ENCODE measurements at places on chromosomes 5 and 9. TPM values are rescaled to one million over a fixed set of nuclear protein-coding genes. Genes with fewer than 3 reads are reported as not detected.

Gene PCDHB14
- total RNA-seq: 6.4 TPM

Gene PLAC8L1
- 2.7 TPM for total RNA-seq

Gene ACOT12
- total RNA-seq: not detected

Gene CLIC3
- 0.39 TPM for total RNA-seq

Gene CARTPT
- not detected for total RNA-seq

Gene SPARC
- total RNA-seq: 15,667 TPM

Gene AGXT2
- not detected for total RNA-seq

Gene LHX6
- total RNA-seq: 0.53 TPM

DNA sequence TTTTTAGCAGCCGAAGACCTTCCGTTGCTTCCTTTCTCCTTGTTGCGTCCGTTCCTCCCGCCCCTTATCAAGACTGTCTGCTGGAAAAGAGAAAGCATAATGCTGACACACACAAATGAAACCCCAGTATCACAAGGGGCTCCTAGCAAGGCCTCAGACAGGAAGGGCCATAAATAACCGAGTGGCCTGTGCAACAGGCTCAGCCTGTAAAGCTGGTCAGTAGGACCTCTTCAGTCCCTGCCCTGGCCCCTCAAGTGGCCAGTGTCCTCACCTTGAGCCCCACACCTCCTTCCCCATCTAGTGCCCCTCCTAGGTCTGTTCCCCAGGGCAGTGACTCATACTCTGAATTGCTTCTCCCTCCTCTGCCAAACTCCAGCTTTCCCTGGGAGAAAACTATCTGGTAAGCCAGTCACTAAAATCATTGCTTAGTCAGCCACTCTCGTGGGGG, 174.6 kb upstream of the IL12B start:
- H3K4me1 ChIP-seq: peaks cover 6% of the 10 kb centered on the region
- no peaks in the 10 kb centered on the region for H3K27me3 ChIP-seq
- no peak overlapping the region for H3K4me3 ChIP-seq
- H3K27ac ChIP-seq: no peak overlapping the region
- peak; percentile 66 for DNase-seq
- H3K36me3 ChIP-seq: no peaks in the 10 kb centered on the region

DNA sequence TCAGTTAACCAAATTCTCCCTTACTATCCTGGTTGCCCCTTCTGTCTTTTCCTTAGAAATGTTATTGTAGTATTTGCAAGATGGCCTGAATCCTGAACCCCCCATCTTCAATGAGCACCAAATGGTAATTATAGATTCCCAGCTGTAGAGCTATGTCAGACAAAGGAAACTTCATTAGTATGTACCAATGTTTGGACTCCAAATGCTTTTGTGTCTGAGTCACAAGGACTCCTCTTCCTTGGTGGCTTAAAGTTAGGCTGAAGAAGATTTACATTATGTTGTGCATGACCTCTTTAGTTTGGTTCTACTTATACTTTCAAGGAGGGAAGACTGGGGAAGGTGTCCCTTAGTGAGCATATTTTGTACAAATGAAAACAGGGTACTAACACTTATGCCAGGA, 105.9 kb upstream of the CDKN2B start:
- no peak overlapping the region for H3K4me3 ChIP-seq
- peak; percentile 74 for DNase-seq
- no peaks in the 10 kb centered on the region for H3K27me3 ChIP-seq
- no peaks in the 10 kb centered on the region for H3K36me3 ChIP-seq
- H3K4me1 ChIP-seq: peaks cover 58% of the 10 kb centered on the region
- H3K27ac ChIP-seq: peak overlapping the region; percentile 66

GRCh38 chr9:137430723-137431415, 7.7 kb downstream of the NOXA1 start:
- DNase-seq: no peak
- no peaks in the 10 kb centered on the region for H3K36me3 ChIP-seq
- H3K27ac ChIP-seq: no peak overlapping the region
- no peak overlapping the region for H3K4me3 ChIP-seq
- no peaks in the 10 kb centered on the region for H3K27me3 ChIP-seq
- peaks cover 5% of the 10 kb centered on the region for H3K4me1 ChIP-seq

DNA sequence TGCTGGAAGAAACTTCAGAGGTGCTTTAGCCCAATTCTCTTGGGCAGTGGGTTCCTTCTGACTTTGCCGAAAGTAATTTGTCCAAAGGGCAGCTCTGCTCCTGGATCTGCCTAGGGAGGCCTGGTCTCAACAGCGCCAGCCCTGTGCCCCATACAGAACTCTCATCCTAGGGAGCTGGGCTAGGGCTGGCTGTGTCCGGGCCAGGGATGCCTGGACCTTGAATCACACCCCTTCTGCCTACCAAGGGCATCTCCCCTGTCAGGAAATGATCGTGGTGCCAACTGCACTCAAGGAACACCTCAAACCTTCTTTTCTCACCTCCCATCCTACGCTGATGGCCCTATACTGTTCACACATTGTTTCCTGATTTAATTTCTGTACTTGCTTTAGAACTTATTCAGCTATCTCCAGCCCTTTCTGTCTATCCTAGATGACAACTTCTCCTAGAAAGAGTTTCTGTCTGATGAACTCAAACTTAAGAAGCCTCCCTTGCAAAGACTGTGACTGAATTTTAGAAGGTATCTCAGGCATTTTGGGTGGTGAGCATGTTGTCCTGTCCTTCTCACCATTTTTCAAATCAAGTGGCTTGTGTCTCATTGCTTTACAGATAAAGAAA, 37.4 kb upstream of the NFIB start:
- H3K27ac ChIP-seq: no peak overlapping the region
- H3K4me3 ChIP-seq: no peak overlapping the region
- peaks cover 80% of the 10 kb centered on the region for H3K27me3 ChIP-seq
- H3K36me3 ChIP-seq: no peaks in the 10 kb centered on the region
- no peak for DNase-seq

DNA sequence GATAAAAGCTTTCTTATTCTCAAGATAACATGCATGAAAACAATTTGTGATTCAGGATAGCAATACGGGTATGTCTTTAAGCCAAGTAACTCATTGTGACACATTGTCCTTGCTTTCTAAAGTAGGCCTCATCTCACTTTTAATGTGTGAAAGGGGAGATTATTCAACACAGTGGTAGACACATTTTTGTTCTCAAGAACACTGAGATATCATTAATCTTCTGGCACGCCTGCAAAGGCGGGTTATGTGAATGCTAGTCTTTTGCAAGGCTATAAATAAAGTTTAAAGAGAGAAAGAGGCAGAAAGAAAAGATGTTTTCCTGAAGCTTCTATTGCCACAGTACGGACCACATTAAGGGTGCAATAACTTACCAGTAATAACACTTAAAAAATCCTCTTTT, 181.8 kb upstream of the MEF2C start:
- no peak overlapping the region for H3K4me3 ChIP-seq
- no peak overlapping the region for H3K27ac ChIP-seq
- no peaks in the 10 kb centered on the region for H3K4me1 ChIP-seq
- DNase-seq: peak; percentile 14

GRCh38 chr9:105608721-105609598, 51.0 kb downstream of the FKTN start:
- no peaks in the 10 kb centered on the region for H3K27me3 ChIP-seq
- H3K4me1 ChIP-seq: no peaks in the 10 kb centered on the region
- DNase-seq: peak; percentile 29

GRCh38 chr9:130201399-130201873, 29.2 kb downstream of the NCS1 start:
- H3K4me3 ChIP-seq: no peak overlapping the region
- H3K36me3 ChIP-seq: no peaks in the 10 kb centered on the region
- DNase-seq: no peak
- H3K4me1 ChIP-seq: peaks cover 38% of the 10 kb centered on the region
- no peak overlapping the region for H3K27ac ChIP-seq

DNA sequence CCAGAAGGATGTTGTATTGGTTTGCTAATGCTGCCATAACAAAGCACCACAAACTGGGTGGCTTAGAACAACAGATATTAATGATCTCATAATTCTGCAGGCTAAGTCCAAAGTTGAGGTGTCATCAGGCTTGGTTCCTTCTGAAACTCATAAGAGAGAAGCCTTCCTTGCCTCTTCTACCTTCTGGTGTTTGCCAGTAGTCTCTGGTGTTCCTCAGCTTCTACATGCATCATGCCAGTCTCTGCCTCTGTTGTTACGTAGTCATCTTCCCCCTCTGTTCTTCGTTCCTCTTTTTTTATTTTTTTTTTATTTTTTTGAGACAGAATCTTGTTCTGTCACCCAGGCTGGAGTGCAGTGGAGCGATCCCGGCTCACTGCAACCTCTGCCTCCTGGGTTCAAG, 61.8 kb downstream of the LRRC70 start:
- no peak overlapping the region for H3K4me3 ChIP-seq
- no peak overlapping the region for H3K27ac ChIP-seq
- H3K4me1 ChIP-seq: no peaks in the 10 kb centered on the region
- no peaks in the 10 kb centered on the region for H3K27me3 ChIP-seq

GRCh38 chr5:180669661-180670060, 20.3 kb upstream of the FLT4 start:
- no peak overlapping the region for H3K27ac ChIP-seq
- no peaks in the 10 kb centered on the region for H3K36me3 ChIP-seq
- no peak for DNase-seq
- H3K4me3 ChIP-seq: no peak overlapping the region
- no peaks in the 10 kb centered on the region for H3K4me1 ChIP-seq

DNA sequence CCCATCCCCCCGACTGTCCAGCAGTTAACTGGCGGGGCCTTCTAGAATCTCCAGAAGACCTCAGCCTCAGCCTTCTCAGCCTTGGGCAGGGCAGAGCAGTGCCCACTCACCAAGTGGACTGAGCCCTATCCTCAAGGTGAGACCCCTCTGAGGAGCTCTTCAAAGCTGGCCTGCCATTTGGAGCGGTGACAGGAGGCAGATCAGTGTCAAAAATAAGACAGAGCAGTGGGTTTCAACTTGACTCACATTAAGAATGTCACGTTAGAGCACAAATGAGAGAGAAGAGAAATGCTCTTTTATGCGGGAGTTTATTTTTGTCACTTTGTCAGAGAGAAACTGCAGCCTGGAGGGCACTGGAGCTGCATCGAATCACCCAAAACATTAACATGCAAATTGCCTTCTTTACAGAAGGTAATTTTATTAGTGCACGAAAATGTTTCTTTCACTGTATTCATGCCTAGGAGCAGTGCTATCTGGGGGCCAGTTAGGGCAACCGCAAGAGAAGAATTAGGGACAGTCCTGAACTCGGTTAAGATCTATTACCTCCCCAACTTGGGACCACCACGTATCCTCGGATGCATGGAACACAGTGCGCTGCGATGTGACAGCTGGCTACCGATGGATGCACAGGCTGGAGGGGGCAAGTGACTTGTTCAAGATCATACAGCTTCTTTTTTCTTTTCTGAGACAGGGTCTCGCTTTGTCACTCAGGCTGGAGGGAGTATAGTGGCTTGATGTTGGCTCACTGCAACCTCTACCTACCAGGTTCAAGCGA, 188.5 kb downstream of the DAB2IP start:
- H3K36me3 ChIP-seq: no peaks in the 10 kb centered on the region
- H3K27me3 ChIP-seq: peaks cover 4% of the 10 kb centered on the region
- H3K27ac ChIP-seq: no peak overlapping the region
- DNase-seq: no peak
- H3K4me1 ChIP-seq: peaks cover 13% of the 10 kb centered on the region

GRCh38 chr5:137845472-137845871, 22.2 kb upstream of the MYOT start:
- H3K4me1 ChIP-seq: no peaks in the 10 kb centered on the region
- peaks cover 2% of the 10 kb centered on the region for H3K27me3 ChIP-seq
- H3K4me3 ChIP-seq: no peak overlapping the region
- H3K36me3 ChIP-seq: no peaks in the 10 kb centered on the region
- no peak for DNase-seq
- no peak overlapping the region for H3K27ac ChIP-seq

GRCh38 chr9:112174222-112174964, 704 bp downstream of the SUSD1 start:
- DNase-seq: peak; percentile 18
- peaks cover 7% of the 10 kb centered on the region for H3K4me1 ChIP-seq
- no peak overlapping the region for H3K27ac ChIP-seq
- no peaks in the 10 kb centered on the region for H3K36me3 ChIP-seq

GRCh38 chr9:13513716-13514444, 234.4 kb upstream of the MPDZ start:
- DNase-seq: no peak
- no peaks in the 10 kb centered on the region for H3K4me1 ChIP-seq
- no peaks in the 10 kb centered on the region for H3K27me3 ChIP-seq
- H3K4me3 ChIP-seq: no peak overlapping the region
- H3K27ac ChIP-seq: no peak overlapping the region

- H3K27me3 ChIP-seq: no peaks in the 10 kb centered on the region
- H3K4me1 ChIP-seq: no peaks in the 10 kb centered on the region
- H3K4me3 ChIP-seq: no peak overlapping the region
- no peak overlapping the region for H3K27ac ChIP-seq
- H3K36me3 ChIP-seq: no peaks in the 10 kb centered on the region
Observed at GRCh38 chr5:90640484-90641059, 82.0 kb downstream of the ADGRV1 start.

DNA sequence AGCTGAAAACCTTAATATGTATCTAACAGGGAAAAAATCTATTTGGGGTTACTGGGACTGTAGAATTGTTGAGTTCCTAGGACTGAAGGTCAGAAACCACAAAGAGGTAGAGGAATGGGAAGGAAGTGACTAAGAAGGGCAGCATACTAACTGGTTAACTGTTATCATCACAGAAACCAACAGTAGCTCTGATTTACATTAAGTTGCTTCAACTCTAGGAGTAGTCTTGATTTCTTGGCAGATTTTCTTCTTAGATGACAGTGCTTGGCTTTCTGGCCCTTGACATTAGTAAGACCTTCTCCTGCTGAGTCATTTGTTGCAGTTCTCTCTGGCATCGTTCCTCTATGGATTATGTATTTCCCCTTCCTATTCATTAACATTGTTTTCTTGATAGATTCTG, 116.1 kb upstream of the RASA1 start:
- H3K27ac ChIP-seq: peak overlapping the region; percentile 71
- peaks cover 32% of the 10 kb centered on the region for H3K4me1 ChIP-seq
- no peak overlapping the region for H3K4me3 ChIP-seq
- H3K36me3 ChIP-seq: no peaks in the 10 kb centered on the region
- H3K27me3 ChIP-seq: no peaks in the 10 kb centered on the region

DNA sequence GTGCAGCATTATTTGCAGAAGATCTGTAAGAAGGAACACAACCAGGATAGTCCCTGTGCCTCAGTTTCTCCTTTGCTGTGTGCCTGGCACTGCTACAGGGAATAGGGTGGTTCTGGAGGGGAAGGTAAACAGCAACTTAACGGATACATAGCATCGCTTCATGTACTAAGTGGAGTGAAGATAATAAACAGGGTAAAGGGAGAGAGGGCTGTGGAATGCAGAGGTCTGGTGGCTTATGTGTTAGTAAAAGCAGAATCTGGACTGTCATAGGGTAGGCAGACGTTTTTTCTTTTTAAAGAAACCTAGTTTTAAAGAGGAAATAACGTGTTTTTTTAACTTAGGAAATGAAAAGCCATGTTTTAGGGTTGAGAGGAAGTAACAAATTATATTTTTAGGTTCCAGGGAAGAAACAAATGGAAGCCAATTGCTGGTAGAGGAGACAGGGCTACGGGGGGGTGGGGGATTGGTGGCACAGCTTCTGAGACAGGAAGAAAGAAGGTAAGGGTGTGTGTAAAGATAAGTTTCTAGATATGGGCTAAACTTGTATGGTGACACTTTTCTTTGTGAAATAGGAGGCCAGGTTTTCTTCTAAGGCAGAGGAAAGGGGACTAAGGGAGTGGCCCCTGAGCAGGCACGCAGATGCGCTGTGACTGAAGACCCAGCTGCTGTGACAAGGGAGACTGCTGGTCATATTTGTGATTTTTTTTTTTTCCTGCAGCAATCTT, 1.3 kb downstream of the GNG10 start:
- H3K4me3 ChIP-seq: peak overlapping the region; percentile 78
- no peaks in the 10 kb centered on the region for H3K27me3 ChIP-seq

- no peak for DNase-seq
- H3K27ac ChIP-seq: no peak overlapping the region
- H3K36me3 ChIP-seq: no peaks in the 10 kb centered on the region
- H3K27me3 ChIP-seq: no peaks in the 10 kb centered on the region
Observed at GRCh38 chr5:60872892-60873291, 28.8 kb upstream of the ELOVL7 start.

Measured in astrocyte (in vitro differentiated cells and primary cell).